ENCODE measurements at places on chromosomes 12 and 14. TPM values are rescaled to one million over a fixed set of nuclear protein-coding genes. Genes with fewer than 3 reads are reported as not detected.

Gene KRT79
- total RNA-seq = 0.16 TPM

Gene SLC25A29
- total RNA-seq = 22.1 TPM

Gene CDKN1B
- total RNA-seq = 23.7 TPM

Gene A2M
- 634 TPM for total RNA-seq

Gene PRIMA1
- 3.9 TPM for total RNA-seq

Gene ABCC9
- 44.6 TPM for total RNA-seq

Gene ST8SIA1
- 6.9 TPM for total RNA-seq

Gene TAS2R7
- total RNA-seq = not detected

Gene SYNDIG1L
- total RNA-seq = 0.24 TPM

Gene RBMS2
- total RNA-seq = 32.6 TPM

Gene NYNRIN
- total RNA-seq = 6.5 TPM

Gene OR11G2
- total RNA-seq = not detected

Gene AMHR2
- total RNA-seq = 0.34 TPM

Gene PLA2G1B
- total RNA-seq = not detected

Gene ARMH4
- 15.8 TPM for total RNA-seq

Gene GUCY2C
- not detected for total RNA-seq

Gene NPFF
- total RNA-seq = not detected

Gene TMBIM6
- total RNA-seq = 260 TPM

Gene CFAP54
- total RNA-seq = 0.97 TPM

Gene TAS2R30
- 1.5 TPM for total RNA-seq

Gene FBXO34
- 18.8 TPM for total RNA-seq

Gene CCDC197
- total RNA-seq = not detected

Gene STRN3
- total RNA-seq = 37.3 TPM

Gene RD3L
- total RNA-seq = 11.6 TPM

Gene DTX1
- total RNA-seq = 6.3 TPM

Gene KRT3
- not detected for total RNA-seq

Gene NRL
- 1.8 TPM for total RNA-seq

Gene RIPK3
- total RNA-seq = 6.7 TPM

Gene NELL2
- total RNA-seq = 0.82 TPM

Gene TMEM229B
- 1.5 TPM for total RNA-seq

Gene MIP
- total RNA-seq = 0.50 TPM

Gene MDGA2
- total RNA-seq = 0.09 TPM
